ENCODE measurements at places on chromosomes 3 and 15.

- no peak for DNase-seq
Measured at GRCh38 chr3:139261754-139262586, 81.8 kb upstream of the MRPS22 start.

DNA sequence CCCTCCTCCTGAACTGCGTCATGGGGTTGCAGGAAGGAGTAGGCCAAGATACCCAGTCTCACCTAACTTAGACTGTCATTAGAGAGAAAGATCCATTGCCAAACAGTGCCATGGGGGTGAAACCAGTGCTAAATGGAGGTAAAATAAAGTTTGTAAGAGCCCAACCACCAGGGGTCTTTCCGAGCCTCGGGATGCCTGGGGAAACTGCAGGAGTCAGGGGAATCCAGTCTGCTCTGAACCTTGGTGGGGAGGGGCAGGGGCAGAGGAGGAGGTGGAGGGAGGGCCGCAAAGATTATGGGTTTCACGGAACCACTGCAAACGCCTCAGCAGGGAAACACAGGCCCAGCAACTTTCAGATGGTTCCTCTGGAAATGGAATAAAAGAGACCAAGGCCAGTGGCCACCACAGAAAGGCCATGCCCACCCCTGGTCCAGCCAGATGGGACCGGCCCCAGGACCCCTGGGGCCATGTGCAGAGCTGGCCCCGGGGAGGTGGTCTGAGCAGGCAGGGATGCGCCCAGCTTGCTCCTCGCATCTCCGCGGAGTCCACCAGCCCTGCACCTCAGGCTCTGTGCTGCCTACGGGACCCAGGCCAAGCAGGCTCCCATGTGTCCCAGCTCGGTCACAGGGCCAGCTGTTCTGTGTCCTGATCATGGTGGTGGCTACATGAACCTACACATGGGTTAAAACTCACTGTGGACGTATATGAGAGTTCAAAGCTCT lies 19.8 kb upstream of the GP9 start:
- no peak for DNase-seq

- no peak for DNase-seq
Measured at GRCh38 chr3:89300981-89301380, 193.6 kb downstream of the EPHA3 start.

GRCh38 chr3:34000301-34000700 lies 201.9 kb downstream of the PDCD6IP start:
- no peak for DNase-seq

DNA sequence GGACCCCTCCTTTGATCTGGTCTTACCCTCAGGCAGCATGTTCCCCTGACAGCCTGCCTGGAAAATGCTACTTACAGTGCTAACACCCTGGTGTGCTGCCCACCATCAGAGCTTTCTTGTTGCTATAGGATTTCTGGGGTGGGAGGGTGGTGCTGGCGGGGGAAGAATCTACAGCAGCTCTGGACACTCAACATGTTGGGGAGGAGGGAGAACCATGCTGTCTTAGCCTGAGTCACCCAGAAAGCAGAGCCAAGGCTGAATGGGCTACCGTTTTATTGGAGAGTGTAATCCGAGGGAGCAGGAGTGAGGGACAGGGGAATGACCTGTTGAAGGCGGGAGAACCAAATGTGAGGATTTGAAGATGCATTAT lies 45.6 kb downstream of the MFSD1 start:
- DNase-seq, result no peak

- no peak for DNase-seq
Measured at GRCh38 chr3:108835101-108835500, 12.5 kb downstream of the TRAT1 start.

Data from GM19239 (cell line).